ENCODE measurements at places on chromosomes 5 and 9.

GRCh38 chr5:127076315-127077129, 3.2 kb upstream of the C5orf63 start:
- H3K4me1 ChIP-seq: peaks cover 16% of the 10 kb centered on the region
- DNase-seq: no peak
- no peaks in the 10 kb centered on the region for H3K27me3 ChIP-seq
- no peaks in the 10 kb centered on the region for H3K36me3 ChIP-seq
- H3K4me3 ChIP-seq: no peak overlapping the region

GRCh38 chr9:130149654-130150286, 22.4 kb upstream of the NCS1 start:
- no peak overlapping the region for H3K4me3 ChIP-seq
- no peaks in the 10 kb centered on the region for H3K4me1 ChIP-seq
- DNase-seq: no peak
- no peaks in the 10 kb centered on the region for H3K36me3 ChIP-seq

- H3K27me3 ChIP-seq: no peaks in the 10 kb centered on the region
- H3K36me3 ChIP-seq: no peaks in the 10 kb centered on the region
- no peaks in the 10 kb centered on the region for H3K4me1 ChIP-seq
- no peak overlapping the region for H3K27ac ChIP-seq
- DNase-seq: no peak
Measured at GRCh38 chr5:168317521-168318147, 26.2 kb downstream of the WWC1 start.

DNA sequence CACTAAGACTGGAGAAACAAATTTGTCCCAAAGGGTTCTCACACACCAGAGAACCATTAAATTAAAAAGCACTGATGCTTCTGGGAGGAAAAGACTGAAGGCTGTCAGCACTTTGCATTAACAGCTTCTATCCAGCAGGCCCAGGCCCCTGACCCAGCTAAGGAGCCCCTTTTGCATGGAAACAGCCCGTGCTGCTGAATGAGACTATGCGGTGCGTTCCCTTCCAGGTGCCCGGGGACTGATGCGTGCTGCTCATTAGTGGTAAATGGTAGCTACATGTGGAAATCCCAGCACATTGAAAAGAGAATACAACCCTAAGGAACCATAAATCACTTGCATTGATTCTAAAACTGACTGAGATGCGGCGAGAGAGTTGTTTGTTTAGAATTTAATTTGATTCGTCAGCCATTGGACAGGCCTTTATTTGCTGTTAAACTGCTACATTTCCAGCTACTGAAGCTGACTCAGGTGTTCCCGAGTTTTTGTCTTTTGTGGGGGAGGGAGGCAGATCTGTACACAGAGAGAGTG, 351.0 kb upstream of the SLC24A2 start:
- no peak overlapping the region for H3K27ac ChIP-seq
- no peaks in the 10 kb centered on the region for H3K4me1 ChIP-seq
- no peak for DNase-seq
- H3K27me3 ChIP-seq: no peaks in the 10 kb centered on the region
- H3K36me3 ChIP-seq: no peaks in the 10 kb centered on the region
- no peak overlapping the region for H3K4me3 ChIP-seq

GRCh38 chr9:21357479-21358460, 7.1 kb upstream of the IFNA6 start:
- H3K4me1 ChIP-seq: peaks cover 15% of the 10 kb centered on the region
- H3K4me3 ChIP-seq: no peak overlapping the region
- DNase-seq: peak; percentile 25
- no peak overlapping the region for H3K27ac ChIP-seq
- no peaks in the 10 kb centered on the region for H3K36me3 ChIP-seq
- H3K27me3 ChIP-seq: peaks cover 5% of the 10 kb centered on the region

- H3K4me3 ChIP-seq: no peak overlapping the region
- H3K36me3 ChIP-seq: no peaks in the 10 kb centered on the region
- no peaks in the 10 kb centered on the region for H3K4me1 ChIP-seq
- H3K27me3 ChIP-seq: no peaks in the 10 kb centered on the region
- no peak overlapping the region for H3K27ac ChIP-seq
Measured at GRCh38 chr9:136303066-136303824, 649 bp downstream of the CCDC187 start.

- no peak overlapping the region for H3K4me3 ChIP-seq
- H3K27ac ChIP-seq: no peak overlapping the region
- no peak for DNase-seq
- no peaks in the 10 kb centered on the region for H3K27me3 ChIP-seq
Measured at GRCh38 chr5:116487045-116487444, 87.6 kb downstream of the SEMA6A start.

DNA sequence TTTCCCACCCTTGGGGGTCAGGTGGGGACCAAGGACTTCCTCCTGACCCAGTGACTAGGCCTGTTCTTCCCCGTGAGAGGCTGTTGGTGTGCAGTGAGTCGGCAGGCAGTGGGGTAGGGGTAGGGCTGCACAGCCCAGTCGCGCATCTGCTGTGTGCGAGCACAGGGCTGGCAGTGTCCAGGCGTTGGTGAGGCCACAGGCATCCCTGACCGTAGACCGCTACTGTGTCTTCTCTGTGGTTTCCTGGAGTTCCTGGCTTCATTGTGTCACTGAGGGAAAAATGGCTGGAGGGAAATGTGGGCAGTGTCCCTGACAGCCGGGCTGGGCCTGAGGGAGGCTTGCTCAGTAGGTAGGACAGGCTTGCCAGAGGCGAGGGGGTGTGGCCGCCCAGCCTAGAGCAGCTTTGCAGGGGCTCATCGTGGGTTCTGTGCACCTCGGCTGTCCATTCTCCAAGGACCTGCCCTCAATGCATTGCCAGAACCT, 95.4 kb downstream of the CACNA1B start:
- no peak for DNase-seq
- no peaks in the 10 kb centered on the region for H3K36me3 ChIP-seq
- H3K27ac ChIP-seq: no peak overlapping the region
- no peaks in the 10 kb centered on the region for H3K4me1 ChIP-seq

DNA sequence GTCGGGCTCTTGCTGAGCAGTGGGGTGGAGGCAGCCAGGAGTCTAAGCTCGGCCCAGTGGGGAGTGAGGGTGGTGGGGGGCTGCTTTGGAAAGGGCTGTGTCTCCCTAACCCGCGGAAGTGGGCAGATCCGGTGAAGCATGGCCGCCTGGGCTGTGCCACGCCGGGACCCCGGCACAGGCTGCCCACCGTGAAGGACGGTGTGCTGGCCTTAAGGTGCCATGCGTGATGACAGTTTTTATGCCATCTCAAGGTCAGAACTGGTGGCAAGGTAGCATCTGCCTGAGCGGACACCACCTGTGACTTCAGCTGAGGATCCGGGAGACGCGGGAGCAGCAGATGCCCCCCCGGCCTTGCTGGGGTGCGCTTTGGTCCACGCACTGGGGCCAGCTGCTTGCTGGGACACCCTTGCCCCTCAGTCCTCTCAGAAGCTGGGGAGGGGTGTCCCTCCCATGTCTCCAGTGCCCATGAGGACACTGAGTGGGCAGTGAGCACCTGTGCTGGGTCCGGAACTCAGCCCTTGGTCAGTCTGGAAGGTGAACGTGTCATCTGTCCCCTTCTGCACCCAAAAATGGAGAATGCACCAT, 53.9 kb downstream of the AHRR start:
- no peak overlapping the region for H3K27ac ChIP-seq
- no peak for DNase-seq
- no peak overlapping the region for H3K4me3 ChIP-seq
- H3K27me3 ChIP-seq: no peaks in the 10 kb centered on the region
- peaks cover 10% of the 10 kb centered on the region for H3K4me1 ChIP-seq

DNA sequence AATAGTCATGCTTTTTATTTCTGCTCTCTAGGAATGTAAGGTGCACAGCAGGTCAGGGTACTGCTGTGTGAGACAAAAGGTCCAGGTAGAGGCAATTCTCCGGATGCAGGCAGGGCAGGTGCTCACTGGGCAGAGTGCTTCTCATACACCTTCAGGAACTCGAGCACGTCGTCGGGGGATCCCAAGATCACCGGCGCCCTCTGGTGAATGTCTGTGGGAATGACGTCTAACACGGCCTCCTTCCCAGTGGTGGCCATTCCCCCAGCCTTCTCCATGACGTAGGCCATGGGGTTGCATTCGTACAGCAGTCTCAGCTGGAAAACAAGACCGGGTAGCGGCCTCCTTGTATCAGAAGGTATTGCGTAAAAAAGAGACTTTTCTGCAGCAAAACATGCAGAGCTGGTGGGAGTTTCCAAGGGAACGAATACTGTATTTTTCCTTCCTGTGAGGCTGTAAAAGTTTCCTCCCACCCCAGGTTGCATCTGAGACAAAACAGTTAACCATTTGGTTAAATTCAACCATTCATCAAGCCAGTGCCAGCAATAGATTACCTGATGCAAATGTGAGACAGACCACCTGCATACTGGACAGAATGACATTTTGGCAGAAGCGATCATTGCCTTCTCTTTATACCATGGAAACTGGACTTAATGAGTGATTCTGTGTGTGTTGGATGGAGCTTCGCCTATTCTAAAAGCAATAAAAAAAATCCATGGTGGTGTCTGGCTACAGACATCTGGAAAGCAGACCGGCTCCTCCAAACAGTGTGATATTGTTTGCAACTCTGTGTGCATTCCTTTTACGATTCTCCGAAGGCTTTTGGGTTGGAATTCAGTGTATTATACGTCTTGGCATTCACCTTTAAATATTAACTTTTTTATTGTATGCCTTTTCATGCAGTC, 9.9 kb upstream of the FBP2 start:
- H3K4me1 ChIP-seq: no peaks in the 10 kb centered on the region
- peak; percentile 65 for DNase-seq
- no peak overlapping the region for H3K27ac ChIP-seq

DNA sequence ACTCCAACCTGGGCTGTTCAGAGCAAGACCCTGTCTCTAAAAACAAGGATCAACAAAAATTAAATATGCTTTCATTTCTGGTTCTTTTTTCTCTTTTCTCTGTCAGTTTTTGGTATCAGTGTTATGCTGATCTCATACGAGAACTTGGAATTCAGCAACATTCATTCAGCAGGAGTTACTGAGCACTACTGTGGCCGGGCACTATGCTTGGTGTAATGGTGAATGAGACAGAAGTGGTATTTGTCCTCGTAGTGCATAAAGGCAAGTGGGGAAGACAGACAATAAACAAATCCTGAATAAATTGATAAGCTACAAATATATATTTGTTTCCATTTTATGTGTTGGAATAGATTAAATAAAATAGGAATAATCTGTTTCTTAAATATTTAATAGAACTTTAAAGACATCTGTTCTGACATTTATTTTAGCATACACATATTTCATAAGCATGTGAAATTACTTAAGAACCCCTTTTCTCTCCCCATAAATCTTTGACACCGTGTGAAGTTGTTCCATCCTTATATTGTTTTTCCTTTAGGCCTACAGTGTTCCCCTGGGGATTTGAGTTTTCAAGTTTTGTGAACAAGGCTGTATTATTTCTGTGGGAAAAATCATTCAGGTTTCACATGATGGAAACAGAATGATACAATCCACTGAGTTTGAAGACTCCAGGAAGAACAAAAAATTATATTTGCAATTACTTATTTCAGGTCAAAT, 24.6 kb downstream of the UBAP1 start:
- no peak overlapping the region for H3K4me3 ChIP-seq
- H3K4me1 ChIP-seq: peaks cover 40% of the 10 kb centered on the region
- H3K36me3 ChIP-seq: peaks cover 3% of the 10 kb centered on the region
- H3K27me3 ChIP-seq: no peaks in the 10 kb centered on the region

DNA sequence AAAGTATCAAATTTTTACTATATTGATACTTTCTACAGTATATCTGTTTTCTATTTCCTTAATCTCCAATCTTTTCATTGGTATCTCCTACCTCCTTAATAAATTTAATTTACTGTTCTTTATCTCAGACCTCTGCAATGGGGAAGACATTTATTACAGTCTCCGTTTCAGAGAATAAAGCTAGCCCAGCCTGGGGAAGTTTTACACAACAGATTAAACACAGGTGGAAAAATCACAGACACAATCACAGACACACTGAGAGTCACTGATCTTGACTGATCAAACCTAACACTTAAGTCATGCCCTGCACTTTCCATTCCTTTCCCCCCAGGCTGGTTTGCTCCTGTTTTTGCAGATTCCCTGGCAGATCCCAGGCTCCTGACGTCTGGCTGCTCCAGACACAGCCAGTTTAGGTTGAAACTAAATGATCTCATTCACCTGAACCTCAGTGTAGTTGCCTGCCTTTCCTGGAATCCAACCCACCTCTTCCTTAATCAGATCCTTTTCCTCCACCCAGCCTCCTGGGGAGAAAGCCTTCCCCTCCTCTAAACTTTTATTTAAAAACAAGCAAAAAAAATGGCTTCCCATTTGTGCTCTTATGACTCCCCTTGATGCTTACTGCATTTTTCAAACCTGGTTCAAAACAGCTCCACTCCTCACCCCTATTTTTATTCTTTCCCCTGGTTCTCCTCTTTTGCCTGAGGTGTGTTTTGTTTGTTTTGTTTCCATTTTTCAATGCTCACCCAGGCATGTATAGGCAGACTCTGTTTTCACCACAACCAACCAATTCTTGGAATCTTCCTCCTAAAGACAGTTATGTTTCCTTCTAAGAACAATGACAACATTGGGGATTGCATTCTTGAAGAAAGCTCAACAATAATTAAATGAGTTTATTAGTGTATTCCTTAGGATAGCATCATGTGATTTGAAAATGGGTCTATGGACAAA, 29.5 kb upstream of the OSMR start:
- no peaks in the 10 kb centered on the region for H3K27me3 ChIP-seq
- no peak overlapping the region for H3K27ac ChIP-seq
- H3K36me3 ChIP-seq: no peaks in the 10 kb centered on the region
- no peak for DNase-seq
- no peak overlapping the region for H3K4me3 ChIP-seq
- H3K4me1 ChIP-seq: no peaks in the 10 kb centered on the region

DNA sequence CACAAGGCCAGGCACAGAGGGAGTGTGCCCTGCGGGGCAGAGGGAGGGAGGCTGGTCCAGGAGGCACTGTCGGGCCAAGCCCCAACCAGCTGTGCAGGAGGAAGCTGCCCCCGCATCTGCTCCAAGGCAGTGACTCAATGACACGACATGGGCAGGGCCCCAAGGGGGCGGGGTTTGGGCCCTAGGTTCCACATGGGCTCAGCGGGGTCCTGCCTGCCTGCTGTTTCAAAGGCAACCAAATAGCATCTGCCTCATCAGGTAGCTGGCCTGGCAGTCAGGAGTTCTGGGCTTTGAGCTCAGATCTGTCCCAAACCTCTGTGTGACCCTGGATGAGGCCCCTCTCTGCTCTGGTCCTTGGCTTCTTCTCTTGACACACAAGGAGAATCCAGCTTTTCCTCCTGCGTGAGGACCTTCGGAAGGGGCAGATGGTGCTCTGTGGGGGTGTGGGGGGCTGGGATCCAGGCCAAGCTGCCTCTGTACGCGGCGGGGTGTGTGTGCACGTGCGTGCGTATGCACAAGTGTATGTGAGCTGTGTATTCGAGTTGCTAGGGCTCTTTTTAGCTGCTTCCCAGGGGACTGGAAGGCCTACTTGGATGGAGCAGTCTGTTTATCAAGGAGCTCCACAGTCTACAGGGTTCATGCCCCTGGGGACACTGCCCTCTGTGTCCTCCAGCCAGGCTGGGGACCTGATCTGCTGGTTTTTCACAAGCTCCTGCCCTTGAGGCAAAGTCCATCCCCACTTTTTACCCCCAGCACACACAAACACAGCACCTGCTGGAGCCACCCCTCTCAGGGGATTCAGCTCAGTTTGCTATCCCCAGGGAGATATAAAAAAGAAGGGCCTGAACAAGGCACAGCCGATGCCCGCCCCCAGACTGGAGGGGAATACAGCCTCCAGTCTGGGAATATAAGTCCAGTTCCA, 138.9 kb downstream of the RGS3 start:
- peaks cover 6% of the 10 kb centered on the region for H3K36me3 ChIP-seq
- no peak for DNase-seq
- H3K27ac ChIP-seq: no peak overlapping the region
- H3K4me1 ChIP-seq: no peaks in the 10 kb centered on the region

Measured in CD4-positive, alpha-beta memory T cell (primary cell).